ENCODE measurements at places on chromosomes 1 and 21.
A peak's percentile ranks its signal among the peaks of the same experiment; 100 is the strongest.

- DNase-seq = peak; percentile 3
Measured at GRCh38 chr1:176032040-176032645, 174.9 kb downstream of the COP1 start.

- DNase-seq = peak; percentile 92
Measured at GRCh38 chr1:59015708-59016107, 231.9 kb upstream of the JUN start.

GRCh38 chr1:103160281-103160680, 52.0 kb upstream of the COL11A1 start:
- peak; percentile 72 for DNase-seq

DNA sequence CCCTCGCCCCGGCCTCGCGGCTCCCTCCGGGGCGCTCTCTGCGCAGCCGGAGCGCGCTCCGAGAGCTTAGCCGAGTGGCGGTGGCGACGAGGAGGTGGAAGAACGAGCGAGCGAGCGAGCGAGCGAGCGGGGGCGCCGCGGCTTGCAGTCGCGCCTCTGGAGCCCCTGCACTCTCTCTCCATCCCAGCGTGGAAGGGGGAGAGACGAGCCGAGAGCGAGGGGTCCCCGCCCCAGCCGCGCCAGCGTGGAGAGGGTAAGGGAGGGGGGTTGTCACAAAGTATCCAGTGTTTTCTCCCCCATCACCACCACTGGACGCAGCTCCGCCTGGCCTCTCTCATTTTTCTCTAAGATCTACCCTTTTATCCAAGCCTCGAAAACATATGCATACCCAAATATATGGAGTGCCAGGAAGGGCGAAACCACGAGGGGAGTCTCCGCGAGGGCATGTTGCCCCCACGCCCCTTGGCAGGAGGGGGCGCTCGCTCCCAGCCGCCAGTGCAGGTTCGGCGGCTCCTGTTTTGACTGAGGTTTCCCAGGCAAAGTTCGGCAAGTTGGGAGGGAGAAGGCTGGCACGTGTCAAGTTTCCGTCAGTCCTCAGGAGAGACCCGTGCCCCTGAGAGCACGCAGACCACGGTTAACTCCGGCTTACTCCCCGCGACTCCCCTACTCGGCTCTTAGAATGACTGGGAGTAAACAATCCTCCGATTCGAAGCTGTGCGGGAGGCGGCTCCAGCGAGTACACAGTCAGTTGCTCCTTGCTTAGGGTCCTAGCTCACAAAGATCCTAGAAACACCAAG, 569 bp upstream of the DAB1 start:
- DNase-seq = peak; percentile 62

DNA sequence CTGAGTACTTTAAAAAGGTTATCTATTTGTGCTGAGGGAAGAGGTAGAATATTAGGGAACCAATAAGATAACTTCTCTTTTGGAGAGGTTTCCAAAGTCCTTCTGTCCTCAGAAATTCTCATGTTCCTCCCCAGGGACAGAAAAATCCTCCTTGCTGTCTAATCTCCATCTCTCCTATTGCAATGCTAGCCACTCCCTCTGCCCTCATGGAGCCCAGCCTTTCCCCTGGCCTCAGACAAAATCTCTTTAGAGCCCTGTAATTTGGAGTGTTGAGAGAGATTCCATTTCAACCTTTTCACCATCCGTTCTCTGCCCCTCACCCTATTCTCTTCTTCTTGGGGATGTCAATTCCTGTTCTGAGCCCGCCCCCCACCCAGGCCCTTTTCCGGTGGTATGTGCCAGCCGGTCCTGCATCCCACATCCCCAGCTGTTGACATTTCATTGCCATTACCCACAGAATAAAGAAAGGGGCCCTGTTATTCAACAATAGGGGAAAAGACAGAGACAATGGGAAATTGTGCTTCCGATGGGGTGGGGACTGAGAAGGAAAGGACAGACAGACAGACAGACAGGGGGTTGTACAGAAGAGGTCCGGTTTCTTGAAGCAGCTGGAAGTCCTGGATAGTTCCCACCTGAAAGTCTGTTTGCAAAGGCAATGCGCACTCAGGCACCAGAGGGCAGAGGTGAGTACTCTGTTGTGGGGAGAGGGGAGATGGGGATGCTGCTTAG, at the start of gene HAPLN2:
Gene HAPLN2 (plus strand): TSS at position 563 of the 729 bp plus-strand sequence. CDS start 4,076 bp downstream, outside the sequence.
- DNase-seq = peak; percentile 20

DNA sequence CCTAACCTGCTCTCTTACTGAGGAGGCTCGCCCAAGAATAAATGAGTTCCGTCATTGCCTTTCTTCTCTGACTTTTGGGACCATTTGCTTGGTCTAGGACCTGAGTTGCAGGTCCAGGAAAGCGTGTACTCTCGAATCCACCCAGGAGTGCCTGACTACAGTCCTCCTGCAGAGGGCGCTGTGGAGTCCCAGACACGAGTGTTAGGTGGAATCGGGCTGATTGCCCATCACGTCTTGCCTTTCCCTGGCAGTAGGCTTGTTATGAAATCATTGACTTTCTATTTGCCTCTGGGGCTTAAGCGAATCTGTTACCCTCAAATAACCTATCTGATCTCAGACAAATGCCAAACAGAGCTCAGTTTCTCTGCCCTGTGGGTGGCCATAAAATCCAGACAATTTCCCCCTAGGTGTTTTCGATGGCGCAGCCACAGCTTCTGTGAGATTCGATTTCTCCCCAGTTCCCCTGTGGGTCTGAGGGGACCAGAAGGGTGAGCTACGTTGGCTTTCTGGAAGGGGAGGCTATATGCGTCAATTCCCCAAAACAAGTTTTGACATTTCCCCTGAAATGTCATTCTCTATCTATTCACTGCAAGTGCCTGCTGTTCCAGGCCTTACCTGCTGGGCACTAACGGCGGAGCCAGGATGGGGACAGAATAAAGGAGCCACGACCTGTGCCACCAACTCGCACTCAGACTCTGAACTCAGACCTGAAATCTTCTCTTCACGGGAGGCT, at the start of gene IL20:
Gene IL20 (plus strand): TSS at position 685 of the 733 bp plus-strand sequence. CDS start 230 bp downstream, outside the sequence.
- peak; percentile 74 for DNase-seq

DNA sequence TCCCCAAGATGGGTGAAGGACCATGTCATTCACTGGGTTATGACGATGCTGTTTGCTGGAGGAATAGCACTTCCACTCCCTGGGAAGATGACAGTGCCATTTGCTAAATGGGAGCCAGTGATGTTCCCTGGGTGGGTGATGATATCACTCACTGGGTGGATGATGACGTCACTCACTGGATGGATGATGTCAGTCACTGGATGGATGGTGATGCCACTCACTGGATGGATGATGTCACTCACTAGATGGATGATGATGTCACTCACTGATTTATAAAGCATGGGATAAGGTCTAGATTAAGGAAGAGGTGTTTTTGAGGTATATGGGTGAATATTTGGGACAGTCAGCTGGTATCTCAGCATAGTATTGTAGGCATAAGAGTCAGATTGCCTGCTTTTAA, 457.2 kb downstream of the AJAP1 start:
- DNase-seq = no peak

- DNase-seq = no peak
Measured at GRCh38 chr1:28428990-28429520, 59.5 kb downstream of the PHACTR4 start.

DNA sequence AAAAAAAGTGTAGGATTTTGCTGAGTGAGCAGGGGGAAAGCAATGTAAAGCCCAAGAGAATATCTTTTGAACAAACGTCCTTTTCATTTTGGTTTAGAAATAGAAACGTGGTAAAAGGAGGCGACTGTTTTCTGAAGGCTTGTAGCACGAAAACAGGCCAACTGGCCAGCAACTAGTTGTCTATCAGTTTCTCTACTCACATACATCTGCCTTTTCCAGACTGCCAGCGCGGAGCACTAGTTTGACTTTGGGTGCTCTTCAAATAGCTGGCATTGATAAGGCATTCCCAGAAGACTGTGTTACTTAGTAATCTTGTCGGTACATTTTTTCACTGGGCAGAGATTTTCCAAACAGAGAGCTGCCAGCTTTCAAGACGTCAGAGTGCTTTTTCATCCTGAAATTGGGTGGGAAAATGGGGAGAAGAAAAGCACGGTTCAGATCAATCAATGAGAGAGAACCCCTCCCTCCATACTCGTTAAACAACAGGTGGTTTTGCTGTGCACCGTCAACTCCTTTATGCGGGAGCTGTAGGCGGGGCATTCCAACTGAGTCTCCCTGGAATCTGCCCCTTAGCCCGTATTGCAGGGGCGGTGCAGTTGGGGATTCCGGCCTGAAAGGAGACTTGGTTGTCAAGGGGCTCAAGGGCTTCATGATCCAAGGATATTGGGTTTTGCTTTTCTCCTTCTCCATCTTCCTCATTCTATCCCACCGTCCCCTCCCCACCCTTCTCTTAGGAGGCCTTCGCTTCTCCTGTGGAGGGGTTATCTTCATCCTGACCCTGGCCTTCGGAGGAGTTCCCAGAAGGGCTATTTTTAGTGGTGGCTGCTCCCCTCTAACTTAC, 884 bp upstream of the LRRC8C start:
- DNase-seq = peak; percentile 6

DNA sequence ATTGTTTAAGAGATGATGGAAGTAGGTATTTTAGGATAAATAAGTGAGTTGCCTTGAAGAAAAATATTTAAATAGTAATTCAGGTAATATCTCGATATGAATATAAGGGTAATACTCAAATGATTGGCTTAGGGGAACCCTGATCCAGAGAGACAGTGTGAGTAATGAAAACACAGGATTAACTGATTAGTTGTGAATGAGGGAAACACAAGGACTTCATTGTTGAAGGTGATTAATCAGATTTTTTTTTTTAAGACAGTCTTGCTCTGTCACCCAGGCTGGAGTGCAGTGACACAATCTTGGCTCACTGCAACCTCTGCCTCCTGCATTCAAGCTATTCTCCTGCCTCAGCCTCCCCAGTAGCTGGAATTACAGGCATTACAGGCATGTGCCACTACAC, 12.7 kb downstream of the SLC25A33 start:
- DNase-seq = no peak

- DNase-seq = no peak
Measured at GRCh38 chr1:247500865-247501264, 35.4 kb downstream of the OR2C3 start.

- DNase-seq = no peak
Measured at GRCh38 chr1:232196042-232196441, 433.9 kb downstream of the SIPA1L2 start.

DNA sequence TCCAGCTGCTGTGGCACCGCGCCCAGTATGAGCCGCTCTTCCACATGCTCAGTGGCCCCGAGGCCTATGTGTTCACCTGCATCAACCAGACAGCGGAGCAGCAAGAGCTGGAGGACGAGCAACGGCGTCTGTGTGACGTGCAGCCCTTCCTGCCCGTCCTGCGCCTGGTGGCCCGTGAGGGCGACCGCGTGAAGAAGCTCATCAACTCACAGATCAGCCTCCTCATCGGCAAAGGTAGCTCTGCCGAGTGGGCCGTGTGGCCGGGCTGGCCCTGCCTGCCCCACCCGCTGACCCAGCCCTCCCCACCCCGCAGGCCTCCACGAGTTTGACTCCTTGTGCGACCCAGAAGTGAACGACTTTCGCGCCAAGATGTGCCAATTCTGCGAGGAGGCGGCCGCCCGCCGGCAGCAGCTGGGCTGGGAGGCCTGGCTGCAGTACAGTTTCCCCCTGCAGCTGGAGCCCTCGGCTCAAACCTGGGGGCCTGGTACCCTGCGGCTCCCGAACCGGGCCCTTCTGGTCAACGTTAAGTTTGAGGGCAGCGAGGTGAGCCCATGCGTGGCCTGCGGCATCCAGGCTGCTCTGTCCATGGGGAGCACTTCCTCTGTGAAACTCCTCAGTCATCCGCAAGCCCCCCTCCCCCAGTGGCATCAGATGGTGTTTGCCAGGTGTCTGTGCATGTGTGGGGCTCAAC, 64.2 kb downstream of the PIK3CD start:
- DNase-seq = no peak

DNA sequence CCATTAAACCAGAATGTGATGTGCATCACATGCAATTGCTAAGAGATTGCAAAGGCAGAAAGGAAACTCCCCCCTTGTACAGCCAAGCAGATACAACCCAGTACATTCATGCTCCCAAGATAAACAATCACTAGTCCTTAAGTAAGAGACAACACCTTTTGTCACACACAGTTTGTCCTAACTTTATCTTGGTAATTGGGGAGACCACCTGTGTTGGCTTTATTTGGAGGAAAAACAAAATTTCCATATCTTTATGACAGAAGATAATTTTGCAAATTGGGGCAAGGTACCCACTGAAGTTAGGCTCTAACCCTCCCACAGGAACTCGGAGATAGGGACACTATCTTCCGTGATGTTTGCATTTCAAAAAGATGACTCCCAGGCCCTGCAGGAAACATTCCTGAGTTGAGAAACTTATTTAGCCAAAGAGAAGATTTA, 175.0 kb upstream of the TNR start:
- DNase-seq = no peak

GRCh38 chr1:232413674-232414073, 216.3 kb downstream of the SIPA1L2 start:
- DNase-seq = no peak

GRCh38 chr1:201783058-201783457, 45.9 kb upstream of the IPO9 start:
- DNase-seq = no peak

GRCh38 chr1:177794376-177794991, 175.4 kb downstream of the SEC16B start:
- no peak for DNase-seq

GRCh38 chr1:89844860-89845259, 24.0 kb downstream of the LRRC8D start:
- DNase-seq = no peak

DNA sequence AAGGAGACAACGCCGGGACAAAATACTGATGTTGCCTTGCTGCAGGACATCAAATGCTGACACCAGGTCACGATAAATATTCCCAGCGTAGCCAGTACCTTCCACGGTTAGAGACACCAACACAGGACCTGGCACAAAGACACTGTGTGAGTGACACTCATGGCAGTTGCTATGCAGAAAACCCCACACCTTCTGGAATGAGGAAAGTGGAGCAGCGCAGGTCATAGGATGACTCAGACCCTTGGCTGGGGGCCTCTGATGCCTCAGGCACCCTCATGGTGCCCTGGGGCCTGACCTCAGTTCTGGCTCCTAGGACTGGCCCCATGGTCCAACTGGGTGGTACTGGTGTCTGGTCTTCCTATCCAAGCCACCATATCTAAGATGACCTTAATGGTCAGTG, 7.0 kb downstream of the DCST2 start:
- DNase-seq = peak; percentile 5

GRCh38 chr1:192453360-192453992, 122.1 kb upstream of the RGS1 start:
- DNase-seq = peak; percentile 21

DNA sequence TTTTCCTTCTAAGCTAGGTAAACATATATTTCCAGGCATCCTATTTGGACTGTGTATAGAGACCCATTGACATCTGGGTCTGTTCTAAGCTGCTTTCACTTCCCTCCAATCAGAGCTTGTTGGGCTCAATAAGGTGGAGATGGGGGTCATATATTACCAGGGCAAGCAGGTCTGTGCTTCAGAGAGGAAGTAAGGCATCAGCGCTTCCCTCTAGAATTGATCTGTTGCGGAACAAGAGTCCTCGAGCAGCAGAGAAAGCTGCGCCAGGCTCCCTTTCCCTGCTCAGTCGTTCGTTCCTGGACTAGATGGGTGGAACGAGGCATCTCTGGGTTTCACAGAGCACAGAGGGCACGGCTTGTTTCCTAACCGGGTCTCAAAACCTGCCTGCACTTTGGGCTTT, 63.5 kb downstream of the DISC1 start:
- no peak for DNase-seq

GRCh38 chr1:16046842-16047241, 3.3 kb downstream of the CLCNKB start:
- peak; percentile 18 for DNase-seq

- peak; percentile 68 for DNase-seq
Measured at GRCh38 chr21:14900058-14900457, 164.7 kb downstream of the NRIP1 start.
